Fibroblast of villous mesenchyme (primary cell): ENCODE measurements at places on chromosomes 5 and 9. TPM values are rescaled to one million over a fixed set of nuclear protein-coding genes. Genes with fewer than 3 reads are reported as not detected.

Gene IL3
- not detected in 2 replicates for total RNA-seq

Gene ABHD17B
- 24.5 and 27.2 TPM in 2 replicates for total RNA-seq

Gene GALNT10
- 40.6 and 57.7 TPM in 2 replicates for total RNA-seq

Gene IL5
- not detected in 2 replicates for total RNA-seq

Gene UBTD2
- 20.3 and 23.7 TPM in 2 replicates for total RNA-seq

DNA sequence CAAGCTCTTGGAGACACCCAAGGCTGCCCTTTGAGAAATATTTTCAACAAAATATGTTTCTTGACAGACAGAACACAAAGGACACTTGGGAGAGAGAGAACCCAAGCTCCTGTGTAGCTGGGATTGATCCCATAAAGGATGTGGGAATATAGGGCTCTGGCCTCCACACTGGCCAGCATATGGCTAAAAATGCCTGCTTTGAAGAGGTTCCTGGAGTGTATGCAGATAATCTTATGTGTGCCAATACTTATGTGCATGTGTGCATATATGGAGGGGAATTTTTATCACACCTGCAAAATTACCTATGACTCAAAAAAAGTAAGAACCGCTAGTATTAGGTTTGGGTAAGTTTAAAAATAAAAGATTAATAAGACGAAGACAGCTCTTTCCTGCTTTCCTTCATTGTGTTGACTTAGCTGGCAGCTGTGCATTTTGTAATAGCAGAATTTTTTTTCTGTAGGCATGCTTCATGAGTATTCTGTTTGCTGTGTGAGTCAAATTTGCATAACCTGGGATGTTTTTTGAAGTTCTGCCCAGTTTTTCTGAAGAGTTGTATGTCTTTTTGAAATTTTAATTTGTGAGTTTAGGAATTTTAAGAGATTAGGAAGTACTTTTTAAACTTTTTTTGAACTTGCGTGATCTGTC is 42.6 kb downstream of the HACD4 start:
- peak; percentile 23 for DNase-seq

GRCh38 chr9:100914266-100914665 is 114.3 kb upstream of the PLPPR1 start:
- no peak for DNase-seq

DNA sequence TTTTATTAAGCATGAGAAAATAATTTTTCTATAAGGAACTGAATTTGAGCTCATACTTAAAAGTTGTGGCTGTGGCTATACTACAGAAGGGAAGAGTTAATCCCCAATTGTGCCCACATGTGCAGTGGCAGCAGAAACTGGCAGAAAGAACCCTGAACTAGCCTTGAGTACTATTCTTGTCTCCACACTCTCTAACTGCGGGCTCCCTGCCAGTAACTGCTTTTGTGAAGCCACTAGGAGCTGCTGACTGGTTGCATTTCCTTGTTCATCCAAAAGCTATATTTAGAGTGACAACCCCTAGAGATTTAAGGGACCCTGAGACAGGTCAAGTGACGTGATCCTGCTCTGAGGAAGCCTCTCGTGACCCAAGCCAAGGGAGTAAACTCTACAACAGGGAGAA is 238.6 kb downstream of the ELAVL2 start:
- no peak for DNase-seq

DNA sequence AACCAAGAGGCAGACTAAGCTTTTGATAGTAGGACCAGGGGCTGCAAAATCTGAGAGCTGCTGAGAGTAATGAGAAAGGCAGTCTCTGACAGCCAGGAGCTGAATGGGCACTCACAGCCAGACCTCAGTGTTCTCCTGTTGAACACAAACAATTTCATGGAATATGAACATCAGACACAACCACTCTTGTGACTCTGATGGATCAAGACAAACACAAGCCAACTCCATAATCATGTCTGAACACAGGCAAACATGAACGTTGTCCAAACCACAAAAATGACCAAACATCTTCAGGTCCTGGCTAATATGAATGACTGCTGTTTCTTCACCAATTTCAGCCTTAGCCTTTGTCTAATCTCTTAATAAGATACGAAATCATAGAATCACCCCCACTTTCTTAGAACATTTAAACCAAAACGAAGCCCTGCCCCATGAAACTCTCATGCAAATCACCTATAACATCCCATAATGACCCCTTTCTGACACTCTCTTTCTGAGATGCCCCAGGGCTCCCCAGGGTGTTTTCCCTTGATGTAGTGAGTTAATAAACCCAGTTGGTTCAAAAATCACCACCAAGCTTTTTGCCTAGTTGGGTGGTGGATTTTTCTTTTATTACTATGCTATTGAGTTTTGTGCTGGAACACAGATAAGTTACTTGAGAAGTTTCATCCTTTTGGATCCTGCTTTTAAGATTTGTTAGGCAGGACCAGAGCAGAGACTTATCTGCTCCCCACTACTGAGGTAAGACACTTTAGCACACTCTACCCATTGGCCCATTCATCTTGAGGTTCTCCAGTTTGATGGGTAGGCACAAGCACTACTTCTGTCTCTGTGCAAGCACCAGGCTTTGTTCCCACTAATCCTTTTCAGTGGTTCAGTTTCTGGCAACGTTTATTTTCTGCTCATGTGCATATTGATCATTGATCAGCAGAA is 5.9 kb upstream of the ERAP2 start:
- DNase-seq: peak; percentile 42

DNA sequence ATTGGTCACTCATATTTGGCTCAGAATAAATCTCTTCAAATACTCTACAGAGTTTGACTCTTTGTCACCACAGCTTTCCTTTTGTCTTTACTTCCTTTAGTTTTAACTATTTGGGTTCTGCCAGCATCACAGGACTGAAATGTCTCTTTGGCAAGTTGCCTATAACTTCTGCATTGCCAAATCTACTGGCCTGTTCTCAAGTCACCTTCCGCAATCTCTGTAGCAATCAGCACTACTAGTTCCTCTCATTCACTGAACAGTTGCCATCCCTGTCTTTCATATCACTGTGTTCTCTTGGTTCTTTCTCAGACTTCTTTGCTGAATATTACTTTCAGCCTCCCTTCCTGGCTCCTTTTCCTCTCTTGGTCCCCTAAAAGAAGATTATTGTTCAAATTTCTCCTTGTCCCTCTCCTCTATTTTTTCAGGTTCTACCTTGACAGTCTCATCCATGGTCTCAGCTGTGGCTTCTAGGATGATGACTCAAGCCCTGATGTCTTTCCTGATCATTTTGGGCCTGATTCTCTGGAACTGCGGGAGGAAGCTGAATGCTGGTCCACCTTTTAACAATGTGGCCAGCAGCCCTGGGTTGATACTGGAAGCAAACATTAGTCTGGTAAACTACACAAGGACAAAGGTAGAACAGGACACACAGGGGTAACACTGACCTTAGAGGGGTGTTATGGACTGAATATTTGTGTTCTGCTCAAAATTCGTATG is 44.0 kb upstream of the LIFR start:
- DNase-seq: peak; percentile 33

DNA sequence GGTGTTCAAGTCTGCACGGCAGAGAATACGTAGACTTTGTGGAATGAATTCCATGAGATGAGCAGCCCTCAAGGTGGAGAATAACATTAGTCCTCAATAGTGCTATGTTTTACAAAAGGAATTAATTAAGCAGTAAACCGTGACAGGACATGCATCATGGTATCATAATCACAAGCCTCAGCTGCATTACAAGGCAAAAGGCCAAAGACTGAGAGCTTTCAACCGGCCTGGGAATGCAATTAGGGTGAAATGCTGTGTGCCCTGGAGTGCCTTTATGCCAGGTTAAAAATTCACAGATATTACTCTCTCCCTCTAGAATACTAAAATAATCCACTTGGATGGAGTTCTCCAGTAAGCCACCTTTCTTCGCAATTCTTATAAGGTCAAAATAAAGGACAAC is 270.6 kb downstream of the MLLT3 start:
- peak; percentile 46 for DNase-seq
